ENCODE measurements at places on chromosomes 16 and 17.

DNA sequence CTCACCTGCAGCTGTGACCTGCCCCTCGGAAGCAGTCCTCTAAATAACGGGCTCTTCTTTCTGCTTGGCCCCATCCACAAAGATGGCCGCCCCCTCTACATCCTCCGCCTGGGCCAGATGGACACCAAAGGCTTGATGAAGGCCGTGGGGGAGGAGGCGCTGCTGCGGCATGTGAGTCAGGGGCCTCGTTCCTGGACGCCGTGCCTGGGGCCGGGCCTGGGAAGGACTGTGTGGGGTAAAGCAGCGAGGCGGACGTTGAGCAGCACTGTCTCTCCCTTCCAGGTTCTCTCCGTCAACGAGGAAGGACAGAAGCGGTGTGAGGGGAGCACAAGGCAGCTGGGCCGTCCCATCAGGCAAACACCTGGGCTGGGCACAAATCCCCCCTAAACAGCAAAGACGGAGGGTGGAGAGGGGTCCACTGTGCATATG, 33.1 kb downstream of the NAGPA start:
- no peak for DNase-seq

DNA sequence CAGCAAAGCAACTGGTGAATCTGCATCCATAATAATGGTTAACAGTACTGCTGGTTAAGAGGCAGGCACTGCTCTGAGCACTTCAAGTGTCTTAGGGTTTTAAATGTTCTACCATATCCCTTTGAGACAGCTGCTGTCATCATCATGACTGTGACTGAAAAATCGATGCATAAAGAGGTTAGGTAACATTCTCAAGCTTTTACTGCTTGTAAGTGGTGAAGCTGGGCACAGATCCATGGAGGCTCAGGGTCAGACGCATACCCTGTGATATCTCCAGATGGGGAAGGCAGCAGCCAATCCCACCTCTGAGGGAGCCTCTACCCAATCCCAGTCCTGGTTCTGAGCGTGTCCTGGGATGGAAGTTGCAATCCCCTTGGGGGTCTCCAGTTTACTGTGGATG, 57.6 kb upstream of the SOX9 start:
- no peak for DNase-seq

GRCh38 chr17:31593806-31594205, 202.3 kb downstream of the RAB11FIP4 start:
- DNase-seq: no peak

GRCh38 chr17:38815576-38816193, 9.4 kb downstream of the CWC25 start:
- DNase-seq: no peak

DNA sequence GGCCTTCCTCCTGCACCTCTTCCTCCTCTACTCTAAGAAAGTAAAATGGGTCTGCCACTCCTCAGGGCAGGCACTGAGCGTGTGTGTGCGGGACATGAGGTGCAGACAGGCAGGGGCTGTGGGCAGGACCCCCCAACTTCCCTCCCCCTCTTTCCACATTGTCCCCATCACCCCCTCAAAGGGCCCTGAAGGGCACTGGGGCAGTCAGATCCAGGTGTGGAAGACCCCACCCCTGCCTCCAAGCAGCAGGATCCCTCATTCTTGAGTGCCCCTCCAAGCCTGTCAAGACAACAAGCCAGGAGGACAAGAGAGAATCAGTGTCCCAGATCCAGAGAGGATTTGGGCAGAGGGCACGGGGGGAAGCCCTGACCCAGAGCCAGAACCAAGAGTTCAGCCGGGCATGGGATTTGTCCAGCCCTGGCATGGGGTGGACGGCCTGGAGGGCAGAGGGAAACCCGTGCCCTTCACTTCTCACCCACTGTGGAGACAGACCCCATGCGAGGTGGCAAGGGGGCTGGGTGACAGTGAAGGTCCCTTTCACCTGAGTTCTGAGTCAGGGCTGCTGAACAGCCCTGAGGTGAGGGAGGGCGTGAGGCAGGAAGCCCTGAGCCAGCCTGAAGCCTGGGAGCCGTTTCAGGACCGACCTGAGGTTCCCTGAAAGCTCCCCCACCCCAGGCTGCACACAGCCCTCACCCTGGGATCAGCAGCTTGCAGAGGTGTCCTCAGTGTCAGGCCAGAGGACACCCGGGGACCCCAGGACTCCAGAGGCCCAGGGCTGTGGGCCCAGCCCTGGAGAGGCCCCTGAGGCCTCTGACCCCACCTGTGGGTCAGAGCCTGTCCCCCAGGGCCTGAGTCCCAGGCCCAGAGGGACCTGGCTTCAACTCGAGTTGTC, 45.8 kb downstream of the USP22 start:
- DNase-seq: no peak

DNA sequence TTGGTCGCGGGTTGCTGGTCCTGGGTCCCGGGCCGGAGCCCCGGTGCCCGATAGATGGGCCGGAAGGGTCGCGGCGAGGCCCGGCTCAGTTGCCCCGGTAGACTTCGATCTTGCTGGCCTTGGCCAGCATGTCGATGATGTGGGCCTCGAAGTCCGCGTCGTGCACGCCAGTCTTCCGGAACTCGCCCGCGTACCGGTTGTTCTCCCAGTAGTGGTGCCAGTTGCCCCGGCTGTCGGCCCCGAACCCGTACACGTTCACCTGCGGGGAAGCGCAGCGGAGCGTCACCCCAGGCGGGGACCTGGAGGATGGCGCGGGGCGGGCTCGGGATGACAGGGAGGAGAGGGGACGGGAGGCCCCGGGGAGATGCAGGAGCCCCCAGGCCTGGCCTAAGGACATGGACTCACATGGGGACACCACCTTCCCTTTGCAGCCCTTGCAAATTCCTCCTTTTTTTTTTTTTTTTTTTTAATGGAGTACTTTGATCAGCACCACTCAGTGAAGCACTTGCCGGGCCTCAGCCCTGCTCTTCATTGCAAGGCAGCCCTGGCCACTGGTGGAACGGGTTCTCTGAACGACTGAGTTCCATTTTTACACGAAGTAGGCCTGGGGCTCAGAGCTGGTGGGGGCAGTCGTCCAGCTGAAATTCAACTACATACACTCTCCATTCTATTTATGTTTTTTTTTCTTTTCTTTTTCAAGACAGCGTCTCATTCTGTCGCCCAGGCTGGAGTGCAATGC, 35.1 kb downstream of the DDX19A start:
- DNase-seq: no peak

- DNase-seq: no peak
Observed at GRCh38 chr17:14121952-14122351, 52.6 kb downstream of the COX10 start.

DNA sequence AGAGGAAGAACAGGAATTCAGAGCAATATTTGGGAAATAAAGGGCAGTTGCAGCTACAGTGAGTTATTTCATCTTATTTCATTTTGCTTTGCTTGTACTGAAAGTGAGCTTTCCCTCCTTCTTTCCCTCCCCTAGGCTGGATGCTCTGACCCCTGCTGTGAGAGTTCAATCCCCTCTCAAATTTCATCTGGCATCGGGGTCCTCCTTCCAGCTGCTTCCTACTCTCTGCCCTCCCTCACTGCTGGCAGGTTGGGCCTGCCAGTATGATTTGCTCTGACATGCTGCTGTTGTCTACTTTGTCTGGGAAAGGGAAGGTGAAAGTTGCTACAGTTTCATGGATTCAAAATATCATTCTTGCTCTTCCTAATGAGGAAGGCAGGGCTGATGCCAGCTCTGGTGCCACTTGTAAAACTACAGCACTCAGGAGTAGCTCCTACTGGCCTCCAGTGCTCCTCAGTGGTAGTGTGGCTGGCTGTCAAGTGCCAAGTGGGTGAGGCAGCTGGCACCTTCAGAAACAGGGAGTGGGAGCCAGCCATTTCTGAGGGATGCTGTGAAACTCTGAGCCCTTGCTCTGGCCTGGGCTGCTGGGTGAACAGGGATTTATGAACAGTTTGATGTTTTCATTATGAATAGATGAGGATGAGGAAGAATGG, 408.6 kb downstream of the HAPSTR1 start:
- no peak for DNase-seq

Measured in MM.1S (cell line).